Suprapubic skin (tissue), 4 donors: ENCODE measurements at places on chromosomes 1 and 21. TPM values are rescaled to one million over a fixed set of nuclear protein-coding genes. Genes with fewer than 3 reads are reported as not detected.

TSPEAR gene
- 0.59 TPM for total RNA-seq

TNN gene
- total RNA-seq: 0.42 TPM

HSD11B1 gene
- total RNA-seq: 88.5 TPM

OLFML2B gene
- 5.2 TPM for total RNA-seq

HPDL gene
- total RNA-seq: not detected

F13B gene
- not detected for total RNA-seq

DIRAS3 gene
- 2.2 TPM for total RNA-seq

DNA sequence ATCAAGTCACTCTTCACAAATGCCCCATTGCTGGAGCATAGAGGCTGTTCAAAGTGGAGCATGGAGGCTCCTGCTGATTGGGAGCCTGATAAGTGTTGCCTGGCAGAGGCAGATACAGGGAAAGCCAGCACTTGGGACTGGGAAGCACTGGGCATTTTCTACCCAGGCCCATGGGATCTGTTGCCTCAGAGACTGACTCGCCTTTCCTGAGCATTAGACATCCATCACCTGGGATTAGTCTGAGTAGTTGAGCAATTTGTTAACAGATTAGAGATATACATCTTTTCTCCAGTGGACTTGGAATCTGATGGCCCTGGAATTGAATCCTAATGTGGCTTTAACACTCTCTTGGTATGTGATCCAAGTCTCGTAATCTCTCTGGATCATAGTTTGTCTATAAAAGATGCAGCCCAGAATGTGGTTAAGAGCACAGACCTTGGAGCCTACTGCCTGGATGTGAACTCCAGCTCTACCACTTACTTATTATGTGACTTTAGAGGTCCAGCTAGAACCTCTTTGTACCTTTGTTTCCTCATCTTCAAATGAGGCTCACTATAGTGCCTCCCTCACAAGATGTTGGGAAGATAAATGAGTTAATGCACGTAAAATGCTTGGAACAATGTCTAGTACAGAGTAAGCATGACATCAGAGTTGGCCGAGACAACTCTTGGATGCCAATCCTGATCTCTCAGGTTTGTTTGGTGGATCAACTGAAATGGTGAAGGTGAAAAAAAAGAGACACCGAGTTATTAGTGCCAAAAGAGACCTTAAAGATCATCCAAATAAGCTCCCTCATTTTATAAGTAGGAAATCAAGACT lies 38.3 kb upstream of the NRDC start:
- no peak for DNase-seq

DNA sequence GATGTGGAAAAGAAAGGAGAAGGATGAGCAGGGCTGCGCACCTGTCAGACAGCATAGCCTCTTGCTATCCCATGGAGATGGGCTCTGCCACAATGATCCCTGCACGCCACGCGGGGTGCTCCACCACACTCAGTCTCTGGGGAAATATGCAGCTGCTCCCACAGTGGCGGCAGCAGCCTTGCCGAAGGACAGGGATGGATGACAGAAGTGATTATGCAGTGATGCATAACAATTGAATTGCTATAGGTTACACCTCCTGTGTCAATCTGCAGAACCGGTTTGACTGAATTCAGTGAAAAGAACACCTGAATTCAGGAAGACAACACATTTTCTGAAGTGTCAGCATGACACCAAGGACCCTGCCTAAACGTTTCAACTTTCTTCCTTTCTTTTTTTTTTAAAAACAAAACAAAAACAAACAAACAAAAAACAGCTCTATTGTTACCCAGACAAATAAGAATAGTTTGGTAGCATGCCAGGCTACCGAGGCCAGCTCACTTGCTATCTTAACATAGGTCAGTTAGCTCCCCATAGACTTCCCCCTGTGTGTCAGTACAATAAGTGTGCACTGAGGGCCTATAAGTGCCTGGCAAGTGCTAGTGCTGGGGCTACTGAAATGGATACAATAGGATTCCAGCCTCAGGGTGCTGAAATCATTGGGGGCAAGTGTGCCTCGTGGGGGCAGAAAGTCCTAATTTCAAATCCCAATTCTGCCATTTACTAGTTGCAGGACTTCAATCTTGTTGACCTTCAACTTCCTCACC lies 127.6 kb upstream of the LMO4 start:
- no peak for DNase-seq

DNA sequence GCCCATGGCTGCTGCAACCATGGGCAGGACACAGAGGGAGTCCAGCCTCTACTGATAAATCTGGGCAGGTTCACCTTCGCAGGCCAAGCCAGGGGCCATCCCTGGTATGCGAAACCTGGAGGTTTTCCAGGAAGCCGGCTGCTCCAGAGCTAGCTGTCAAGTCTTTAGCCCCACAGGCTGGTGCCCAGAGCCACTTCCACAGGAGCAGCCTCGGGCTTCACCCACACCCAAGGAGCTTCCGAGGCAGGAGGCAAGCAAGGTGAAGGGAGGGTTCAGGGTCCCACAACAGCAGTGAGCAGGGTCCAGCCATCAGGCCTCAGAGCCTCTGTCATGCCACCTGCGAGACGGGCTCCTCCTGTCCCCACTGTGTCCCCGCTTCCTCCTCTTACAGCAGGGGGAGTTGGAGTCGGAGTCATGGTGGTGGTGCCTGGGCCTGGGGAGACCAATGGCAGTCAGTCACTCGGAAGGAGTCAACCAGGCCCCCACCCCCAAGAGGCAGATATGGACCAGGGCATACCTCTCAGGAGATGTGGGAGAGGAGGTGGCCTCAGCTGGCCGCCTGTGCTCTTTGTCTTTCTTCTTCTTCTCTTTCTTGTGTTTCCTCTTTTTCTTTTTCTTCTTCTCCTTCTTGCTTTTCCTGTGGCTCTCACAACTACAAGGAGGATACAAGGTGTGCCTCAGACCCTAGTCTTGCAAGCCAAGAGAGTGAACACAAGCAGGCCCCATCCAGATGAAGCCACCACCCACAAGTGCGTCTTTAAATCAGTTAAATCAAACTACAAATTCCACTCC lies 2.1 kb downstream of the C1orf35 start:
- DNase-seq: no peak

GRCh38 chr1:25985670-25986069 lies 12.2 kb downstream of the PAFAH2 start:
- DNase-seq: no peak

DNA sequence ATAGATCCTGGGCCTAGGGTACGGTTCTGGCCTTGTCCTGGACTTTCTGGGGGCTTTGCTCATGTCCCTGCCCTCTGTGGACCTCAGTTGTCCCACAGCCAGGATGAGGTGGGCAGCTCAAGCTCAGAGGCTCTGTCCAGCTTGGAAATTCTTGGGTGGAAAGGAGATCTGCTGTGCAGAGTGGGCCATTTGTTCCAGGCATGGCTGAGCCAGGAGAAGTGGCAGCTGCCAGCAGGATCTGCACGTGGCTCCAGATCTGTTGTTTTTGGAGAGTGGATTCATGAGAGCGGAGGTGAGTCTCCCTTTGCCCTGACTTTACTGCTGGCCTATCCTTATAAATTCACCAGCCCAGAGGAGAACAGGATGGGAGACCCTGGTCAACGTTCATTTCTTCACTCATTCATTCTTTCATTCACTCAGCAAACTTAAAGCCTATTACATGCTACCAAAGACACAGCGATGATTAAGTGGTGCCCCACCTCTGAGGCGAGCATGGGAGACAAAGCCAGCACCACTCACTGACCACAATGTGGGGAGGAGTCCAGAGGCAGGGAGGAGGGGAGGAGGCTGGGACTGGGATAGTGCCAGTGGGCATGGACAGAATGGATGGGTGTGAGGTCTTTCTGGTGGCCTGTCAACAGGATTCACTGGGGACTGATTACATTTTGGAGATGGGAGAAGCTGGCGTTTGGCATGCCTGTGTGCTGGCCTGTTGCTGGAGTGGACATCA lies 205.1 kb downstream of the TRABD2B start:
- DNase-seq: no peak

GRCh38 chr1:220999872-221000863 lies 120.9 kb downstream of the HLX start:
- DNase-seq: no peak

- no peak for DNase-seq
Measured at GRCh38 chr1:156114919-156115513, 505 bp downstream of the LMNA start.

GRCh38 chr1:106785176-106785575 lies 271.3 kb upstream of the PRMT6 start:
- DNase-seq: no peak

DNA sequence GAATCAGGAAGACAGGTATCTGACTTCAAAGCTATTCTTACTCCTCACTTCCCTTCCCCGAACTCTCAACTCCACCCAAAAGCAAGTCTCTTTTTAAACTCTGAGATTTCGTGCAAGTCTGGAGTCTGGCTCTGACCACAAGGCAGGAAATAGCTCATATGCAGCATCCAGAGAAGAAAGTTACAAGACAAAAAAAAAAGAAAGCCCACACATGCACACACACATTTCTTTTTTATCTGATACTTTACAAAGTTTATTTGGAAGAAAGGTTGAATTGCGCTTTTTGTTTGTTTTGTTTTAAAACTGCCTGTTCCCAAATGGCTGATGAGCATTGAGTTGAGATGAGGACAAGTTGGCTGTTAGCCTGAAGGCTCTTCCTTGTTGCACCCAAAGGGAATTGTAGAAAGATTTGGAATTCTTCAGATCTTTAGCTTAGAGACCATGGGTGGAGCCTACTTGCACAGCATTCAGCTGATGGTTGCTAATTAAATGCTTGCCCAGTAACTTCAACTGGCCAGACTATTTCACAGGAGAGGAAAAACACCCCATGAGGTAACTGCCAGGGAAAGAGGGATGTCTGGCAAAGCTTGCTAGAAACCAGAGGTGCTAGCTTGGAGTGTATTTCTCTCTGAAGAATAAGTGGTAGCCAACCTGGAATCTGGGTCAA lies 490.3 kb downstream of the TTLL7 start:
- no peak for DNase-seq

GRCh38 chr1:173205146-173206051 lies 1.7 kb downstream of the TNFSF4 start:
- no peak for DNase-seq

DNA sequence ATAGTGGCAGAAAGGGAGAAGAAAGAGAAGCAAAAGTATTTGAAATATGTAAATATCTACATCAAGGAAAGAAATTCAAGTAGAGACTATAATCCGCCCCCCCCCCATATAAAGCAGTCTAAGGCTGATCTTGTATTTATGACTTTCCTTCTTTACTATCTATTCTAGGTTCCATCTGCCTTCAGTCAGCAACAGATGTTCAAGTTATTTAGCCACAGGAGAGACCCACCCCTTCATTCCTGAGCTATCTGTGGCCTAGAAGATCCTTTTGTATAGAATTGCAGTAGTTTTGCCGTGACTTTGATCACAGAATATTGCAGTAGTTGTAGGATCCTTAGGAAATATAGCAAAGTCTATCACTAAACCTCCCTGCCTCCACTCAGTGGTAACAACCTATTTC lies 10.7 kb upstream of the BSDC1 start:
- DNase-seq: no peak

DNA sequence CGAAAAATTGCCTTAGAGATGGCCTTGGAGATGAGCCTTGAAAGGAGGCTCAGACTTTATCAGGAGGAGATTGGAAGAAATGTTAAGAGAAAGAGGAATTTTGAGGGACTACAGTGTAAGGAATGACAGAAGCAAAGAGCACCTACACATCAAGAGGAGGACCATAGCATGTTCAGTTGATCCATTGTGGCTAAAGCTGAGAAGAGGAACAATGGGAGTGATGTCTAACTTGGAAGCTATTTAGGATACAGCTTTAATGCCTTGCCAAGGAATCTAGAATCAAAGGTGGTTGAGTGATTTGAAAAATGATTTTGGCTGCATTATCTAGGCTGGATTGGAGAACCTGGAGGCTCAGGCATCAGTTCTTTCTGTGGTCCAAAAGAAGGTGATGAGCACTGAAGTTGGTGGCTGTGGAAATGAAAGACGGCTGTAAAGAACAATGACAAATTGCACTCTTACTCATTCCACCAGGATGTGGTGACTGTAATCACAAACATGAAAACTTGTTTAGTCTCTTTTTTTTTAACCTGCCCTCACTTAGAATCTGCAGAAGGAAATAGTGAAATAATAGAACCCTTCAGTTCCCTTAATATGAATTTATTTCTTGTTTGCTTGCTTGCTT lies 11.3 kb downstream of the FAM20B start:
- no peak for DNase-seq

DNA sequence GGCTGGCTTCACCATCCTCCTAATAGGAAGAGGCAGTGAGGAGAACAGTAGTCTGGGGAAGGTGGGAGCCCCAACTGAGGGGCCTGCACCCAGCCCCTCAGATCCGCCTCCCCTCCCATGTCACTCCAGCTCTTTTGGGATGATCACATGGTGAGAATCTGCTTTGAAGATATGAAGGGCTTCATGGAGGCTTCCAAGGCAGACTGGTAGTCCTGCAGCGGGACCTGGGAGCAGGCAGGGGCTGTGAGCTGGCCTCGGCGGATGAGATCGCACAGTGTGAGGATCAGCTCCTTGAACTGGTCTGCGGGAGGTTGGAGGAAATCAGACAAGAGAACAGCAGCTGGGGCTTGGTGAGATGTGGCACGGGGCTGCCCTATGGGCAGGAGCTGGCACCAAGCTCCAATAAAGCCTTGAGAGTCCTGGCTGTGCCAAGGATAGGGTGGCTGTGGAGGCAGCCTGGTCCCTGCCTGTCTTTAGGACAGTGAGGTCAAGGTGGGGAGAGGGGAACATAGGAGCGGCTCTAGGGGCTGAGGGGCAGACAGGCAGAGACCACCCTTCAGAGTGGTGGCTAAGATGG lies 12.3 kb upstream of the SRSF4 start:
- DNase-seq: no peak

DNA sequence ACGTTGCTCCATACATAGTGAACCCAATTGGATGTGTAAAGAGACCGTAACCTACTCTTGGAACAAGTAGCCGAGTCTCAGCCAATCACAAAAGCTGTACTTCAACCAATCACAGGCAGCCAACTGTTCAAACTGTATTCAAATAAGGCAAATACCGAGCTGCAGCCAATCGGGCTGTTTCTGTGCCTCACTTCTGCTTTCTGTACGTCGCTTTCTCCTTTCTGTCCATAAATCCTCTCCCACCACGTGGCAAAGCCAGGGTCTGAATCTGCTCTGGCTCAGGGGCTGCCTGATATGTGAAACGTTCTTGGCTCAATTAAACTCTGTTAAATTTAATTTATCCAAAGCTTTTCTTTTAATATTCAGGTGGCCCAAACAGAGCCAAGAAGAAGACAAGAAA lies 210.3 kb downstream of the URB2 start:
- no peak for DNase-seq

GRCh38 chr1:53524428-53525375 lies 65.5 kb downstream of the DMRTB1 start:
- no peak for DNase-seq
